Sciatic nerve (tissue), 2 donors: ENCODE measurements at places on chromosomes 1 and 21. TPM values are rescaled to one million over a fixed set of nuclear protein-coding genes. Genes with fewer than 3 reads are reported as not detected.

The C4BPA gene
- 0.27 TPM for total RNA-seq

The NFASC gene
- 140 TPM for total RNA-seq

The TMEM54 gene
- 12.3 TPM for total RNA-seq

The SPRR2A gene
- total RNA-seq = 0.67 TPM

The TDRD10 gene
- 11.7 TPM for total RNA-seq

The RYR2 gene
- 0.49 TPM for total RNA-seq

The OR2T2 gene
- not detected for total RNA-seq

The CNTN2 gene
- 8.0 TPM for total RNA-seq
